Peyer's patch (tissue), 4 donors: ENCODE measurements at places on chromosomes 12 and 14.

DNA sequence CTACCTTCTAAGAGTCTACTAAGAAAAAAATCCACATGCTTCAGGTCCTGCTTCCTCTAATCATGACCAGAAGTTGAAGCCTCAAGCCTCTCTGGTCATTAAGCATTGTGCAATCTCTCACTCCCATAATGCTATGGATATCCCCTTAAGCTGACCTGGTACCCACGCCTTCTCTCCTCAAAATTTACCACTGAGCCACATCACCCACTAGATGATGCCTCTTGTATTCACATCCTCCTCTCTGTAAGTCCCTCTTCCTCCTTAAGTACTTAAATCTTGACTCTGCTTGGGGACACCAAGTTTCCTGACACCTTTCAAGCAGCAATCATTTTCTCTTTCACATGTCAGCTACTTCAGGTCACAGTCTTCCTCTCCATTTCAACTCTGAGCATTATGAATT lies 9.8 kb downstream of the GALNT4 start:
- DNase-seq: no peak

- no peak for DNase-seq
These were observed 6.5 kb upstream of the DEGS2 start for GRCh38 chr14:100165831-100166440.

DNA sequence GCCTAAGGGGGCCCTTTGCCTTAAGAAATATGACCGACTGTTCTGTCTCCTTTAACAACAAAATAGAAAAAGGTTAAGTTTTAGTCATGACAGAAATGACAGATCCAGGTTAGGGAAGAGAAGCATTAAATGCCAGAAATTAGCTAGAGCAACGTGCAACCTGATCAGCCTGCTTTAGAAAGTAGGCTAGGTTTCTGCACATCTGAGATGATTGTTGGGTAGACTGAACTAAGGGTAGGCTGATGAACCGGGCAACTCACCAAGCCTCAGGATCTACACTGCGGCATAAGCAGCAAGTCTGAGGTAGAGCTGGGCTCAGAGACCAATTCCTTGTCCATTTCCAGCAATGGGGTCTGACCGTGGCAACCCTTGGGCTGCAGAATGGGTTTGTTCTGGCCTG lies 29.4 kb downstream of the NPC2 start:
- DNase-seq: no peak

- DNase-seq: peak; percentile 83
These were observed 631 bp downstream of the RESF1 start for GRCh38 chr12:31959701-31960391.

DNA sequence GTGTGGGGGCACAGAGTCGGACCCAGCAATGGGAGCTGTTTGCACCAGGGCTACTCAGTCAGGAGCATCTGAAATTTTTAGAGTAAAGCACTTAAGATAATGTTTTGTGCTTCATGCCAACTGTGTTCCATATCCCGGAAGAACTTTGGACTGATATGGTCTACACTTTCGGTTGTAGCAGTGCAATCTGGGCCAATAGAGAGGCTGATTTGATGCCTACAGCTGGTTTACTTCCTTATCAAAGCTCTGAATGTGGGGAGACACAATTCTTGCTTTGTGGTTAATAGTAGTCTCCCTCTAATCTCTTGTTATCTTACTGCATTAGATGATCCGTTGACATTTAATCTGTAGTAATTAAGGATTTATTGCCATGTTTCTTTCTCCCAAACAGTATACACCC lies 7.8 kb upstream of the VDR start:
- DNase-seq: no peak

GRCh38 chr14:54650331-54650958 lies 83.5 kb downstream of the SAMD4A start:
- DNase-seq: no peak

DNA sequence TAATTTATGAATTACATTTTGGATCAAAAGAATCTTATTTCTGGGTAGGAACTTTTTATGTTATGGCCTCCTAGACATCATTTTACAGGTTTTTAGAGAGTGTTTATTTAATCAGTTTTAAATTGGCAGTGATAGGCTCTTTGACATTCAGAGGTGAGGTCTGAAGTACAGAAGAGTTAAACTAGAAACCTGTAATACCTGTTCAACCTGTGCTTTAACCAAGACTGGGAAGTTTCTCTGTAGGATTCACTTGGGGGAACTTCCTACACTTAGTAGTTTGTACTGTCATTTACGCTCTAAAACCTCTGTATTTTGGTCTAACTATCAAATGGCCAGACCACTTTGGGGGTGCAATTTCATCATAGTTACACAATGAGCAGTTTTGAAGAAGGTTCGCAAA lies 35.9 kb downstream of the PLEKHA5 start:
- no peak for DNase-seq

GRCh38 chr12:12798480-12798879 lies 13.0 kb downstream of the APOLD1 start:
- DNase-seq: no peak

DNA sequence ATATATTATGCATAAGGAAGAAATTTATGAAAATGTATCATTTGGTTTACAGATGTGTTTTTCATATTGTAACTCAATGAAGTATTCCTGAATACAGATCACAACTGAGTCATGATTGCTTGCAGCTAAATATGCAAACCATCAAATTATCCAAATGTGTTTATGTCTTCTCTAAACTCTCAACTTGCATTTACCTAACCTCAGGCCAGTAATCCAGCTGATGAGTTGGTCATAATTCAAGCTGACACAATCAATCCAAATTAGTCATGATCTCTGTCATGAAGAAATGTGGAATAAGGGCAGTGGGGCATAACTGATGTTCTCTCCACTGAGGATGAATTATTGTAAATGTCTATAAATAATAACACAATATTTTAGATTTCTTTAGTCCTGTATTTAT lies 104.8 kb upstream of the CNTN1 start:
- DNase-seq: no peak

DNA sequence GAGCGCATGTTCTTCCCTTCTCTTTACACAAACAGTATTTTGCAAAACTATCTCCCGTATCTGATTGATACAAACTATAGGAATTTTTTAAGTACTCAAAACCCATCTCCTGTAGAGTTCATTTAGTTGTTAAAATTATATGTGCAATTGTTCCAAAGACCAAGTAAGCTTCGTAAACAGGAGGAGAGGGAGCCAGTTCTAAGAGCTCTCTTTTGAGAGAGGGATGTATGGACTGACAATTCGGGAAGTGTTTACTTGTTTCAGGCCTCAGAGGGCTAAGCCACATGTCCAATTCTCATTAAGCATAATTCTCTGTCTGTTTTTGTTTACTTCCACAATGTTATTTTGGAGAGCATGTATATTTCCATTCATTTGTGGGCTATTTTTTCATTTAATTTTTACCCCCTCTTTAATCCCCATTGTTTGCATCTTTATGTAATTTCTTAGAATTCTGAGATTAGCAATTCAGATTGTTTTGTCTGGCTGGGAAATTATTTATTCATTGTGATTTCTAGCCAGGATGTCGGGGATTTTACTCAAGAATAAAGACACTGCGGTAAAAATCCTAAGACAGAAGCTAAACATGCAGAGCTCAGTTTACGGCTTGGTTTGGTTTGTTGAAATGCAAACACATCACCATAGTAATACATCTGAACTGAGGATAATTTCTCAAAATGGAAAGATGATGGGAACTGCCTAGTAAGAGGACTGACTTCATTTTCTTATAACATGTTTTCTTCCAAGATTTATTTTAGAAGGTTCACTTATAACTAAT lies 126.8 kb downstream of the KCNK10 start:
- no peak for DNase-seq

- no peak for DNase-seq
These were observed 37.3 kb upstream of the DCN start for GRCh38 chr12:91219919-91220318.

DNA sequence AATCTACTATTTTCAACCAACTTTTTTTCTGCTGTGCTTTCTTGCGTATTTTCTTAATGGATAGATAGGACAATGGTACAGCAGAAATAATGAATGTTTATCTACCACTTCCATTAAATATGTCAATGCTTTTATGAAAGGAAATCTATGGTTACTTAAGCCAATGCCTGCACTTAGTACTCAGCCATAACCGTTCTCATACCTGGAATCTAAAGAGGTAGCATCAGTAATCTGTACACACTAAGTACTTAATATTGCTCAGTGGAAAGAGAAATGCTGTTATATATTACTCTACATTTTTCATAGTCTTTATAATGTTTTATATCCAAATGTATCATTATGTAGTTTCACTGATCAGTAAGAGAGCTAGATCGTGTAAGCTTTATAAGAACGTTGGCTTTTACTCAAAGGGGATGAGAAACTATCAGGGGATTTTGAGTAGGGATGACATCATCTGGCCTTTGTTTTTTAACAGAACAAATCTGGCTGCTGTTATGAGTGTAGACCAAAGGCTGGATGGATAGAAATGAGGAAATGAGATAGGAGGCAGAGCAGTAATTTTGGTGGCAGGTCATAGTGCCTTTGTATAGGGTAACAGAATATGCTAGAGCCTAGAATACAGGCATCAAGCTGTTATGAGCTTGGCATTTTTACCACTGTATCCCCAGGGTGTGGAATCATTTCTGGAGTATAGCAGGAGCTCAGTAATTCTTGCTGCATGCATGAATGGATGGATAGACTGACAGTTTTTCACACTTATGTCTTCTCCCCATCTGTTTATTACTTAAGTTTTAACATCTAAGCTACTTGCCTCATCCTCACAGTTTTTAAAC lies 34.0 kb downstream of the ALG10B start:
- no peak for DNase-seq

GRCh38 chr12:126191031-126191891 lies 1126.0 kb downstream of the AACS start:
- DNase-seq: peak; percentile 58

GRCh38 chr14:70601162-70601561 lies 707 bp upstream of the MED6 start:
- DNase-seq: no peak

- DNase-seq: no peak
These were observed 155.8 kb downstream of the TMTC2 start for GRCh38 chr12:82842480-82842879.

- DNase-seq: peak; percentile 51
These were observed 23.0 kb upstream of the RAB21 start for GRCh38 chr12:71731439-71732356.

DNA sequence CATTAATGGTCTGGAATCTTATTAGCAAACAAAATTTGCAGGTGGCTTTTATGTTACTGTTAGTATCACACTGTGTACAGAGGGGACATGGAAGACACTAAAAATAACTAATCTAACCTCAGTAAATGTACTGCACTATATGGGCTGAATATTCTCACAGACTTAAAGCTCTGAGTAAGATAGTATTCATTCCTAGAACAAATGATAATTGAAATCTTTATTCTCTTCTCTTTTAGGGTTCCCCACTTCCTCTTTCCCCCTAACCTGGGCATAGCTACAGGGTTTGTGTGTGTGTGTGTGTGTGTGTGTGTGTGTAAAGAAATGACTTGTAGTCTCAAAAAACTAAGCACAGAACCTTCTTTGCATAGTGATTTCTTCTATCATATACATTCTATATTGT lies 21.4 kb upstream of the HECTD1 start:
- DNase-seq: no peak

GRCh38 chr14:104970231-104971068 lies 7.7 kb downstream of the AHNAK2 start:
- no peak for DNase-seq

DNA sequence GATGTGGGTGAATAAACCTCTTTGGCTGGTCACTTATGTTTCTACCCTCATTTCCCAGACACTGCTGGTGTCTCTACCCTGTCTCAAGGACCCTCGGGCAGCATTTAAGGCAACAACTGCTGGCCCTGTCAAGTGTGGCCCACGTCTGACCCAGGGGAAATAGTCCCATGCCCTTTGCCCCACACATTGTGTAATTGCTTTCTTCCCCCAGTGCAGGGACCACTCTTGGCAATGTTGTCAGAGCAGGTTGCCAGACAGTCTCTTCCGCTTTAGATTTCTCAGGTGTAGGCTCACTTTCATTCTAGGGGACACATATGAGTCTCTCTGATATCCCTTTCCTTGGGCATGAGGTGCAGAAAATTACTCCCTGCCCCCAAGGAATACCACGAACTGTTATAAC lies 216.7 kb downstream of the TMEM117 start:
- no peak for DNase-seq

DNA sequence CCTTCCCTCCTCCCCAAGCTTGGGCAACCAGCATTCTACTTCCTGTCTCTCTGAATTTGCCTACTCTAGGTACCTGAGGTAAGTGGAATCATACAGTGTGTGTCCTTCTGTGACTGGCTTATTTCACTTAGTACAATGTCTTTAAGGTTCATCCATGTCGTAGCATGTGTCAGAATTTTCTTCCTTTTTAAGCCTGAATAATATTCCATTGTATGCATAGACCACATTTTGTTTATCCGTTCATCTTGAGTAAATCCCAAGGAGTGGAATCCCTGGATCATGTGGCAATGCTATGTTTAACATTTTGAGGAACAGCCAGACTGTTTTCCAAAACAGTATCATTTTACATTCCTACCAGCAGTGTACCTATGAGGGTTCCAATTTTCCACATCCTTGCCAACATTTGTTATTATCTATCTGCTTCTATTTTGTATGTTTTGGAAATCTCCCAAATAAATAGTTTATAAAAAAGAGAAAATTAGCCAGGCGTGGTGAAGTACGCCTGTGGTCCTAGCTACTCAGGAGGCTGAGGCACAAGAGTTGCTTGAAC lies 12.4 kb downstream of the HSP90AA1 start:
- DNase-seq: no peak

GRCh38 chr12:24840046-24840800 lies 108.7 kb downstream of the BCAT1 start:
- DNase-seq: no peak

- peak; percentile 36 for DNase-seq
These were observed 4.3 kb downstream of the PLEKHG6 start for GRCh38 chr12:6314776-6315175.

- peak; percentile 87 for DNase-seq
These were observed 31.8 kb downstream of the MAX start for GRCh38 chr14:65070471-65070976.

DNA sequence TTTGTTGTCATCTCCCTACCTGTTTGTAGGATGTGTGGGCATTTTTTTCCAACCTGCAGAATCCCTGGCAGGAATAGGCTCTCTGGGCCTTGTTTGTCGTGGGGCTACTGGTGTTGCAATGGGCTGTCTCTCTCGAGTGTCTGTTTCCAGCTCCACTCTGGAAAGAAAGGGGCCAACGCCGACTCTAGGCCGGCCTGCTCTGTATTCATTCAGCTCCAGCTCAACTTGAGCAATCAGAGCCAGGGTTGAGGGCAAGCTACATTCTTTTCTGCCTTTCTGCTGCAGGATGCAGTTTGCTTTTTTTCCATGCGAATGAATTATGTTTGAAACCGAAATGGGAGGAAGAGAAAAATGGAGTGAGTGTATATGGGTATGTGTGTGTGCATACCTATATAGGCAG lies 2.3 kb downstream of the JDP2 start:
- DNase-seq: no peak

GRCh38 chr12:115375186-115375991 lies 691.4 kb upstream of the TBX3 start:
- peak; percentile 48 for DNase-seq

DNA sequence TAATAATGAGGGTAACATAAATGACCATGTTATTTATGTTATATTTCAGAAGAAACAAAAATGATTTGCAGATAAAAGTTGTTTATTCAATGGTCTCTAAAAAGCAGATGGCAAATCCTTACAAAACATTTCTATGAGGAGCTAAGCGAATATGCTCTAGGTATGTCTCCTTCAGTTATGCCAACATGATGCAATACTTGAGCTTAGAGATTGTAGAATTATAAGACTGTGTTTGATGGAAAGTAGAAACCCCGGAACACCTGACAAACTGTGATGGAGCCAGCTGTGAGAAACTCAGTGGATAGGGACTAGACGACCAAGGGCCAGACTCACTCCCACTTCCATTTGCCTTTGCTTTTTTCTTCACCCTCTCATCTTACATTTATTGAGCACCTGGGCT lies 17.8 kb upstream of the NR1H4 start:
- no peak for DNase-seq
